ENCODE measurements at places on chromosomes 11 and 22.

GRCh38 chr11:46445920-46446771 is 54.6 kb upstream of the CHRM4 start:
- DNase-seq: peak; percentile 69

GRCh38 chr11:118621071-118621783 is 13.8 kb downstream of the PHLDB1 start:
- peak; percentile 92 for DNase-seq

- DNase-seq: peak; percentile 57
Observed at GRCh38 chr11:110972640-110973039, 260.4 kb upstream of the ARHGAP20 start.

- no peak for DNase-seq
Observed at GRCh38 chr11:2385156-2386151, 8.3 kb downstream of the CD81 start.

DNA sequence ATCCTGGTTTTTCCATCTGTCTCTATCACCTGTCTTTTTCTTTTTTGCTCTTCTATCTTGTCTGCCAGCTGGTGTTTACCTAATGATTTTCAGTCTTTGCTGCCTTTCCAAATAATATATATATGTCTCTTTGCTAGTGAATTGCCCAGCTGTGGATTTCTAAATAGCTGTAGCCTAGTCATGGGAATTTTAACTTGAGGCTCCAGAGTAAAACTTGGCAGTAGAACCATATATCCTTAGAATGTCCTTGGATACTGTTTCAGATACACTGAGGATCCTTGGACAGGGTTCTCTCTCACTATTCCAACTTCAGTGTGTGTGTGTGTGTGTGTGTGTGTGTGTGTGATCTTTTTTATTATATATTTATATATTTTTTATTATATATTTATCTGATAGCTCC is 2285.3 kb downstream of the LRRC4C start:
- no peak for DNase-seq

GRCh38 chr22:30246814-30247376 is 336 bp upstream of the LIF start:
- peak; percentile 74 for DNase-seq

- peak; percentile 65 for DNase-seq
Observed at GRCh38 chr11:122803306-122803705, 35.0 kb upstream of the CRTAM start.

DNA sequence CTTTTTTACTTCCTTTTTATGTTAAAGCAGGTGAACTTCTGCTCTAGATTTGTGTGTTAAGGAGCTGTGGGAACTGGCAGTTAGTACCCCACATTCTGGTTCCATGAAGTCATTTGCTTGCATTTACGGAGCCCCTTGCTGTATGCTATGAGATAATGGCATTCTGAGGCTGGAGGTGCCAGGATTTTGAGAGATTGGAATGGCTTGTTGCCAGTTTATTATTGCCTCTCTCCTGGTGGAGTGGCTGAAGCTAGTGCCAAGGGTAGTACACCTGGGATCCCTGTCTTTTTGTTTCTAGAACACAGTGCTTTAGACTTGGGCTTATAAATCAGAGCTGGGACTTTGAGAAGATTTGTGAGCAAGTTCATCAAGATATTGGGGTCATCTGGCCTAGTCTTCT is 73.8 kb downstream of the STIM1 start:
- no peak for DNase-seq

GRCh38 chr11:96969251-96969650 is 579.4 kb downstream of the JRKL start:
- DNase-seq: no peak

GRCh38 chr11:71928737-71929443 is at the start of gene RNF121:
TSS of gene RNF121 (plus strand) at chr11:71929046. CDS start at chr11:71929062, 16 bp downstream.
- peak; percentile 96 for DNase-seq

DNA sequence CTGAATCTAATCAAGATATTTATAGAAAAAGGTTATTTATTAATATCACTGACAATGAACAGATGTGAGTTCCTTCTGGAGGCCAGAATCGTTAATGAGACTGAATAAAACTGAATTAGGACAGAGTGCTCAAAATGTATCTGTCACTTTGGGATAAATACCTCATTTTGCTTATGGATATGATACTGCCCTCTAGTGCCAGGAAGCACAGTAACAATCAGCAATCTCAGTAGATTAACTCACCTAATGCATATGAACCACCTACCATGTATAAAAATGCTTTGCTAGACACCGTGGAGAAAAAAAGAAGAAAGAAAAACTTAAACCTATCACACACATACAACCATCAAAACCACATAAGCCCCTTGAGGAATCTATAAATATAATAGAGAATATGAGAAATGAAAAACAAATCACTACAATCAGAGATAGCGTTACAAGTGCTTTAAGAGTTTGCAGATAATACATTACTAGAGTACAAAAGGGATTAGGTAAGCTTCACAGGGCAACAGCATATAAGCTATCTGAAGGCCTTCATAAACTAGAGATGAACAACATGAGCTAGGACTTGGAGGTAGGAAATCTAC is 117.4 kb downstream of the SGSM3 start:
- DNase-seq: peak; percentile 39

GRCh38 chr11:849104-849824 is 6.6 kb downstream of the TSPAN4 start:
- DNase-seq: no peak

DNA sequence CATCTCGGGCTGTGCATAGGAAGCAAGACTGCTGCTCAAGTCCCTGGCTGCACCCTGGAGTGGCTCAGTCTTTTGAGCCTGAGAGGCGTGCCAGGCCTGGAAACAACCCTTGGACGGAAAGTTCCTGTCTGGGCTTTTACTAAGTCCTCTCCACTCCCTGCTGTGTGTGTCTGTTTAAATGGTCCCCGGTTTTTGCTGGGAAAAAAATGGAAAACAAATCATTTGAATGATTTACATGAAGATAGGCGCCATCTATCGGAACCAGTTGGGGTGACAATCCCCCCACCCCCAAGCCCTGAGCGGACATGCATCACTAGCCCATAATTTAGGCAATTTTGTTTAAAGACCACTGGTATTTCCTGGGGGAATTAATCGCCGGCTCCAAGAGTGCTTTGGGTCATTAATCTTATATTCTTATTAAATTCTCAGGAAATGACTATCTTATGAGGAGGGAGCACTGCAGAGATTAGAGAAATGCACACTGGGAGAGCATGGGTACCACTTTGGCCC is 2.7 kb upstream of the GAB2 start:
- DNase-seq: peak; percentile 91

DNA sequence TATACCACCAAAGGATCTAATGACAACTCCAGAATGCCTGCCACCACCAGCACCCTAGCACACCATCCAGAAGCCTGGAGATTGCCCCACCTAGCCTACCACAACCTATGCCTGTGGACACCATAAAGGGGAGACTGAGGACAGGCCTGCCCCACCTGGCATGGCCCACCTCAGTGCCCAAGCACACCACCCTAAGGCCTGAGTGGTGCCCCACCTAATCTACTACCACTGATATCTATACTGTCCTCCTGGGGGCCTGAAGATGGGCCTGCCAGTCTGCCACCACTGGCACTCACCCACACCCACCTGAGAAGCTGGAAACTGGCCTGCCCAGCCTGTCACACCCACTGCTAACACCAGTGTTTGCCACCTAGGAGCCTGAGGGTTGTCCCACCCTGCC is 31.8 kb downstream of the SAA4 start:
- no peak for DNase-seq

DNA sequence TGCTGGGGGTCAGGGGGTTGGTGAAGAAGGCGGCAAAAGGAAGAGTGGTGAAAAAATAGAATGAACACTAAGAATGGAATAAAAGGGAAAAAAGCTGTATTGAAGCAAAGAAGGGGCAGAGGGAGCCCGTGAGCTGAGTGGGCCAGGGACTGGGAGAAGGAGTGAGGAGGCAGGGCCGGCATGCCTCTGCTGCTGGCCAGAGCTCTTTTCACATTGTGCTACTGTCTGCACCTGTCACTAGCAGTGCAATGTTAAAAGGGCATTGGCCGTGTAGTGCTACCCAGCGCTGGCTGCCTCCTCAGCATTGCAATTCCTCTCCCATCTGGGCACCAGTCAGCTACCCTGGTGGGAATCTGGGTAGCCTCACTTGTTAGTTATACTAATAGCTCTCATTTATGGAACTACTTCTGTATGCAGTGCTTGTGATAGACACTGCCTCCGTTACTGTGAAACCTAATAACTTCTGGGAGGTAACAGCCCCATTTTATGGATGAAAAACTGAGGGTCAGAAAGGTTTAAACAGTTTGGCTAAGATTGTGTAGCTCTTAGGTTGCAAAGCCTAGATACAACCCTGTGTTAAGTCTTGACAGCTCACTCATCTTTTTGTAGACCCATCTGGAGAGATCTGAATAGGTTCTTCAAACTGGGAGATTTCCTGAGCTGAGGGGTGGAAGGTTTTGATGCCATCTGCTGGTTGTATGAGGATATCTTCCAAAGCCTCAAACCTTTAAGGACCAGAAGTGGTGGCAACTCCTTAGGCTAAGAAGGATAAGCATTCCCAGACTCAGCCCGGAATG is 8.5 kb downstream of the YPEL4 start:
- DNase-seq: peak; percentile 64

- no peak for DNase-seq
Observed at GRCh38 chr11:27462543-27462942, 10.0 kb downstream of the LGR4 start.

DNA sequence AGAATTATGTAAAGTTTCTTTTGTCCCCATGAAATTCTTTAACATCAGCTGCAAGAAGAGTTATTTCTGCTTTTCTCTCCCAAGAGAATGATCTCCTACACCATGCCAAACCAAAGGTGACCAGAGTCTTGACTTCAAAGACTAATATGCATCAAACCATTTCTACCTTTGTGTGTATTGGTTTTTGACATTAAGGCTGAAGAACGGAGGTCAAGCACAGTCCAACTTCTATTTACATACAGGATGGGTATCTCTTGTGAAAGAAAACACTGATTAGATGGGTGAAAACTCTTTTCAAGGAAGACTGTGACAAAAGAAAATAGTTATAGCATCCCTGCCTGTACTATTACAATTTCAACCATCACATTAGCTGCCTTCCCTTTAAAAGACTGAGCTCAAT is 256.3 kb downstream of the CADM1 start:
- no peak for DNase-seq

DNA sequence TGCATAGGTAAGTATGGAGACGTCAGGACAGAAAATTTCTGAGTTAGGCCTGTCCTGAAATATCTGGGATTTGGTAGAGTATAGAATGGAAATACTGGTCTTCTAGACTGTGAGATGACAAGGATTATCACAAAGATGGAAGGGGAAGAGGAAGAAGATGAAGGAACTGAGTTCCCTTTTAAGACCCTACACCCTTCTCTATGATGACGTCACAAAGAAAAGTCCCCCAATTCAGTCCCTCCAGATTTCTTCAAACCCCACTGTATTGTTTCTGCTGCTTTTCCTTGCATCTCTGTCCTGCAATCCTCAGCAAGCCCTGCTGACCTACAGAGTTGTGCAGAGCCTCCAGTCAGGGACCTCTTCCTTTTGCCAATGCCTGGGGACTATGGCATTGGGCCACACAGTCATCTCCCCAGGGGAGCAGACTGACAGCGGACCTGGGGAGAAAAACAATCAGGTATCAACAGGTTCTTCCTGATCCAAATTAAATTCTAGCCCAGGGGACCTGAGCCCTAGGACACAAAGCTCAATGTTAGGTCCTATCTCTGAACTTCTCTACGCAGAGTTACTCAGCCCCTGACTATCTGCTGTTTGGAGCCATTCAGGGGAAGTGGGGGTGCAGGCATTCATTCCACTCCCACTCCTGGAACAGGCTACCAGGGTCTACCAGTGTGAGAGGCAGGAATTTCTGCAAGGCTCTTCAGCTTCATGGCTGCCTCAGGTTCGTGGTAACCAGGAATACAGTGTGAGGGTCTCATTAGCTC is 49.2 kb upstream of the POU2AF1 start:
- no peak for DNase-seq

DNA sequence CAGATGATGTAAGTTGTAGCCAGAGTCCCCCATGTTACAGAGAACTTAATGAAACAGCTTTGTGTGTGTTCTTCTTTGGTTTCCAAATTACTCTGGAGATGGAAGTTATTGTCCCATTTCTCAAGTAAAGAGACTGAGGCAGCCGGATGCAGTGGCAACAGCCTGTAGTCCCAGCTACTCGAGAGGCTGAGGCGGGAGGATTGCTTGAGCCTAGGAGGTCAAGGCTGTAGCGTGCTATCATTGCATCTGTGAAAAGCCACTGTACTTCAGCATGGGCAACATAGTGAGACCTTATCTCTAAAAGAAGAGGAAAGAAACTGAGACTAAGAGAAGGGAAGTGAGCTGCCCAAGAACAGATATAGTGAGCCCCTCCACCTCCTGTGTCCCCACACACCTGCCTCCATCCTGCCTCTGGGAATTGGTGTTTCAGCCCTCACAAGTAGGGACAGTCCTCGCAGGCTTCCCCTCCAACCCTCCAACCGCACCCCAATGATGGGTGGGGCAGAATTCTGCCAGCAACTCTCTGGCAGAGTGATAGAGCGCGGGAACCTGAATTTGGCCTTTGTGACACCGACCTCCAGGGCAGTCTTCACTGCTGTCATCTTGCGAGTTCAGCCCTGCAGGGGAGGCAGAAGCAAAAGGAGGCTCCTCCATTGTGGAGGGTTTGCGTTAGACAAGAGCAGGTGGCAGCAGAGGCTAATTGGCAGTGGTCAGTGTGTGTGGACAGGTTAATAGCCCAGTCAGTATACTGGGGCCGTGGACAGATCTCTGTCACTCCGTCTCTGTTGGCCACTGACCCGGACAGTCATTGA is 1.6 kb downstream of the PDXP start:
- DNase-seq: no peak

DNA sequence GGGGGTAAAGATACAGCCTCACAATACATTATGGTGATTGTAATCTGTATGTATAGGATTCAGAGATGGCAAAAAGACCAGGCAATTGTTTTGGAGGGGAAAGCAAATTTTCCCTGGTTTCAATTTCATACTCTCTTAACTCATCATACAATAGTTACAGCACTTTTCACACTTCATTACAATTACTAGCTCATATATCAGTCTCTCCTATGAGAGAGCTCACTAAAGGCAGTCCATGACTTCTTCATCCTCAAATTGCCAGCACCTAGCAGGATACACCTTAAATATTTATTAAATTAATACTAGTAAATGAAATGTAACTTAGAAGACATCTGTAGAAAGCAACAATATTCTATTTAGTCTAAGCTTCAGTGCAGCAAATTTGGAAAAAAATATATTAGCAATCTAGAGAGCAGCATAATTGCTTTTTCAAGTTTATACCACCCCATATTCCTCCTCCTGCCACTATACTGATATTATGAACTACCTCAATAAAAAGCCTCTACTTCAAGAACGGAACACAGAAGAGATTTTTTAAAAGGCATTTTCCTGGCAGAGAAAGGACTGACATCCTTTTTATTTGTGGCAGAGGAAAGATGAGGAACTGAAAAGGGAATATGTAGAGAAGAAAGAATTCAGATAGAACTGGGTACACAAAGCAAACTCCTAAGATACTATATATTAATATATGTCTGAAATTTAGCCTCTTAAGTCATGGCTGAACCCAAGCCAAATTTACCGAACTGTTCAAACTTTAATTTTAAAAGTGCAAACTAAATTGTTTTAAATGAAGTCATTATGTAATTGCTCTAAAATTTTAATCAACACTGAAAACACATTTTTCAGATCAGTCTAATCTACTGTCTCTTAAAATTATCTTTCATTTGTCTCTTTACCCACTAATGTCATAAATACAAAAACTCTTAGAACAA is 27.7 kb downstream of the PICALM start:
- no peak for DNase-seq

Data from fibroblast of skin of scalp (primary cell).